Stimulated activated CD4-positive, alpha-beta T cell treated with anti-CD3 and anti-CD28 coated beads, Interleukin-15, amount 100 ng/mL, for 1 hour (primary cell): ENCODE measurements at places on chromosomes 11 and 22.

DNA sequence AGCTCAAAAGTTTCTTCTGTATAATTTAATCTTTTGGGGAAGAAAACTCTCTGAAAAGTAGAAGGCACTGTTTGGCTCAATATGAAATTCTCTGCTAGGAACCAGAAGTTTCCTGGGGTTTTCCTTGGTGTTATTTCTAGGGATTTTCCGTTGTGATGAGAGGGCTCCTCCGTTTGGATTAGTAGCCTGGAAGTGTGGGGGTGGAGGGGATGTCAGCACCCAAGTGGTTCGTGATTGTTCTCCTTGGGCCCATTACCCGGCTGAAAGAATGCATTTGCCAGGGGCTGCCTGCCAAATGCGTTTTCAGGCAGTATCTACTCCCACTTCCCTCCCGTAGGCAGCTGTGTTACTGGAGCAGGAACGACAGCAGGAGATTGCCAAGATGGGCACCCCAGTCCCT, 4.3 kb downstream of the SF3B2 start:
- DNase-seq = no peak

DNA sequence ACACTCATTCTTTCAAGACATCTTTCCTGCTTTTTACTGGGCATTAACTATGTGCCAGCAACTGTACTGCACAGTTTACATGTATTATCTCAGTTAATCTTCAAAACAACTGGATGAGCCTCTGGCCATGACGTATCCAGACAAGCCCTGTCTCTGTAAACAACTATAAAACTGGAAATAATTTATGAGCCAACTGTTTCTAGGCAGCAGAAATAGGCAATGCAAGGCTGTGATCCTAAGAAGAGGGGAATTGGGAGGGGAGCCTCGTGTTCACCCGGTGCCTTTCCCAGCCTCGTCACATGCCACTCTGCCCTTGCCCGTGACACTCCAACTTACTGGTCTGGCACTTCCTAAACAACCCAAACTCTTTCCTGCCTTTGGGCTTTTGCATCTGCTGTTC, 82.8 kb downstream of the FBXO7 start:
- DNase-seq = no peak

GRCh38 chr11:57668434-57668782, 494 bp downstream of the ZDHHC5 start:
- DNase-seq = peak; percentile 13

DNA sequence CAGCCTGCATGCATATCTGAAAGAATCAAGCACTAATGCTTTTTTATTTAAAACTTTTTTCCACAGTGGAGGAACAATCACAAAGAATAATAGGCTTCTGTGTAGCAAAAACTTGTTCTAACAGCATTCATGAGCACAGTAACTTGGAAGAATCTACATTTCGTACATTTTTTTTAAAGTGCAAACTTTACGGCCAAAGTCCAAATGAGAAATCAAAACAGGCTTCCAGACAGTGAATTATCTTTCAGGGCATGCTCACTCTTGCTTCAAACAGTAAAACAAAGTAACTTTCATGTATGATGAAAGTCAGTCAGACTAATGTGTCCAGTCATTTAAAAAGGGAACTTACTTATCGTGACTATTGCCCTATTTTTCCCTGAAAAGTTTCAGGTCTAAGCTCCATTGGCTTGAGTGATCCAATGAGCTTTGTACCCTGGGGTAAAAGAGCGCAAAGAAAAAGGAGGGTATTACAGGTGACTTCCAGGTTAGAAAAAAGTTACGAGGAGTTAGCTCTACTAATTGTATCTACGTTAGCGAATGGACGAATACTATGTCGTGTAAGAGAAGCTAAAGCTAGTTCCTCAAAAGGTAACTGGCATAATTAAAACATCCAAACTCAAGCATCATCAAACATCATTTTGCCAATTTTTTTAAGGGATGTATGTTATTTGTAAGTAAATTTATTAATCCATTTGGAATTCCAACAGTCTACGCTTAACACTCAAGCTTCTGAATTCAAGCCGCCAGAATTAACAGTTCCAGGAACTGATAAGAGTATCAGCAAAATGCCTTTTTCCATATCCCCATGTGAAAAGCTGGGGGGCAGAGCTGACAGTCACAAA, 1.7 kb downstream of the PICALM start:
- DNase-seq = no peak

GRCh38 chr22:23715806-23716375, 25.1 kb downstream of the RGL4 start:
- no peak for DNase-seq

DNA sequence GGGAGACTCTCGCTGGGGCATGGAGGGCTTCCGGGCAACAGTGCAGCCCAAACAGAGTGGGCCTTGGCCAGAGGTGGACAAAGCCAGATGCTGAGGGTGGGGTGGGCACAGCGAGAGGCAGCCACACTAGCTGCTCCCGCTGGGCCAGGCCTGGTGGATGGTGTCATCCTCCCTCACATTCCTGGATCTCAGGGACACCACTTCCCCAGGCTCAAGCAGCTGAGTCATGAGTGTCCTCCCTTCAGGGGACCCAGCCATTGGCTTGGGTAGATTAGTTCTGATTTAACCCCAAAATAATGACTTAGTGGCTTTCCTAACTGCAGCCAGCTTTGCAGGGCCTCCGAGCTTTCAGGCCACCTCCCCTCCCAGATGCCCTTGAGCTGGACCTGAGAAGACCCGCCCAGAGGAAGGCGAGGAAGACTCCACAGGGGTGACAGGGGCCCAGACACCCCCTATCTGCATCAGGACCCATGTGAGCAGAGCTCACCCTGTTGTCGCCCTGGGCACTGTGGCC, 25.9 kb upstream of the WNT7B start:
- DNase-seq = no peak

- no peak for DNase-seq
Measured at GRCh38 chr22:42871146-42872050, 14.3 kb upstream of the ARFGAP3 start.

- no peak for DNase-seq
Measured at GRCh38 chr11:2267851-2268728, 2.3 kb downstream of the ASCL2 start.
